Peyer's patch (tissue), 4 donors: ENCODE measurements at places on chromosomes 11 and 22. TPM values are rescaled to one million over a fixed set of nuclear protein-coding genes. Genes with fewer than 3 reads are reported as not detected.

DNA sequence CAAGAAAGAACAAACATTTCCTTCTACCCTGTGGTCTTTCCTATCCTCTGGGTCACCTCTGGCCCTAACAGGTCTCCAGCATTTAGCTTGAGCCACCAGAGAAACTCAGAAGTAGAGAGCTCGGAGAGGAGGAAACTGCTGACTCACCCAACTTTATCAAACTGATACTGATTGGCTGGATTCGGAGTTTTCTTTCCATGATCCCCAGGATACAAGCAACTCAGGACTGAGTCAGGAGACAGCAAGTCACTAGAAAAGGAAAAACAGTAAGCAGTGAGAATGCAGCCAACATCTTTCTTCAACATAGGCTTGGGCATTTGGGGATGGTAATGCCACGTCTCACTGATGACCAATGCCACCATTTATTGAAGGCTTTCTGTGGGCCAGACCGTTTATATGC, 32.7 kb downstream of the THOC5 start:
- no peak for DNase-seq

The MIF gene
- total RNA-seq: 145 TPM

The CRYBB3 gene
- total RNA-seq: not detected

- DNase-seq: no peak
Observed at GRCh38 chr11:24082860-24083259, 414.0 kb upstream of the LUZP2 start.

DNA sequence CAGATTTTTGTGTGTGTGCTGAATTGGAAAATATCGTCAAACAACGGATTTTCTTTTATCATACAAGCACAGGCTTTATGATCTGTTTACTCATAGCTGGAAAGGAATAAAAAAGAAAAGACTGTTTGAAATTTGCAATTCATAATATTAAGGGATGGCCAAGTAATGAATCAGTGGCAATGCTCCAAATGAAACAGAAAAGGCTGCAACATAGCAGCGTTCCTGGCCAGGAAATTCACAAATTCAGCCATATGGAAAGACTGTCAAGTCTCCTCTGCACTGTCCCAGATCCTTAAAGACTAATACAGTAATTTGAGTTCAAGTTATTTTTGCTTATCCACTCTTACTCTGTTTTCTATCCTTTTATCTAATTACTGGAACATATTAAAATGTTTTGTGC, 98.2 kb downstream of the MSANTD4 start:
- DNase-seq: no peak

DNA sequence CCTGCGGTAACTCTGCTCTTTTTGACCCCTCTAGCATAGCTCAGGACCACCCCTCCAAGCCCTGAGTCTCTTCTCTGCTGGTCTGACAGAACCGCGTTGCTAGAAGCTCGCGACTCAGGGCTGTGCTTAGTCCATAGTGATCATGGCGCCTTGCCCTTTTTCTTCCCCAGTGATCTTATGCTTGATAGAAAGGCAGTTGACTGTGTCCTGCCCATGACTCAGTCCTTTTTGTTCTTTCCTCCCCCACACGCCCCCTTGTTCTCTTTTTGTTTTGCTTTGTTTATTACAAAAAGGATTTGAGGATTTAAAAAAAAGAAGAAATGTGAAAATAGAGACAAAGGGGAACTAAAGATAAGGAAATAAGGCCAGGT, 17.5 kb downstream of the IL17RA start:
- no peak for DNase-seq

The OR6A2 gene
- 0.70 TPM for total RNA-seq

DNA sequence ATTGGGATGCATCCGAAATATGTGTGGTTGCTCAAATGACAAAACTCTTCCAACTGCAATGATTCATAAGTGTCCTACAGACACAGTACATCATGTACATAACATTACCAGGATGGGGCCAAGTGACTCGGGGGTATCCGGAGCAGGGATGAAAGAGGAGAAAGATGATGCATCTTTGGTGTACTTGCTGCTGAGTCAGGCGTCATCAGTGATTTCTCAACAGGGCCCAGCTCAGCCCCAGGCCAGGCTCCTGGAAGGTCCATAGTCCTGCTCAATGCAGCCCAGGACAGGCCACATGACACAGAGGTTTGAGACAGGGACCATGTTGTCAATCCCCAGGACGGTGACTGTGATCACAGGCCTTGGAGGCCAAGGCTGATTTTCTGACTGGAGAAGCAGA, 59.3 kb downstream of the GGTLC2 start:
- peak; percentile 54 for DNase-seq

The OR51B2 gene
- total RNA-seq: not detected

The TPH1 gene
- 11.4 TPM for total RNA-seq

The SULT4A1 gene
- 0.47 TPM for total RNA-seq

GRCh38 chr11:12114193-12115033, 4.0 kb downstream of the MICAL2 start:
- DNase-seq: no peak

The HIC2 gene
- 9.4 TPM for total RNA-seq

The OR2AG1 gene
- not detected for total RNA-seq

GRCh38 chr11:131894615-131895544, 524.5 kb downstream of the NTM start:
- no peak for DNase-seq

GRCh38 chr22:47580121-47580520, 817.7 kb downstream of the TBC1D22A start:
- no peak for DNase-seq

The NXPE2 gene
- total RNA-seq: 9.1 TPM

DNA sequence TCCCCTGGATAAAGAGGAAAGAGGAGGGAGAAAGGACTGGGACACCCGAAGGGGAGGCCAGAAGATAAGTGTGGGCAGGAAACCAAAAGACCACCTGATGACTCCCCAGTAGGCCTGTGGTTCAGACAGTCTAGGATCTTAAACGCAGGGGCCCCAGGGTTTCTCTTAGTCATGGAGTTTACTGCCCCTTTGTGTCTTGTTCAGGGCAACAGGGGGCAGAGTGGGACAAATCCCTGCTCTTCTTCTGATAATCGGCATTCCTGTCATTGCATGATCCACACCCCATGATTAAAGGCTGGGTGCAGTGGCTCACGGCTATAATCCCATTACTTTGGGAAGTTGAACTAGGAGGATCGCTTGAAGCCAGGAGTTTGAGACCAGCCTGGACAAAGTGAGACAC, 4.7 kb upstream of the TMPRSS13 start:
- DNase-seq: peak; percentile 9

DNA sequence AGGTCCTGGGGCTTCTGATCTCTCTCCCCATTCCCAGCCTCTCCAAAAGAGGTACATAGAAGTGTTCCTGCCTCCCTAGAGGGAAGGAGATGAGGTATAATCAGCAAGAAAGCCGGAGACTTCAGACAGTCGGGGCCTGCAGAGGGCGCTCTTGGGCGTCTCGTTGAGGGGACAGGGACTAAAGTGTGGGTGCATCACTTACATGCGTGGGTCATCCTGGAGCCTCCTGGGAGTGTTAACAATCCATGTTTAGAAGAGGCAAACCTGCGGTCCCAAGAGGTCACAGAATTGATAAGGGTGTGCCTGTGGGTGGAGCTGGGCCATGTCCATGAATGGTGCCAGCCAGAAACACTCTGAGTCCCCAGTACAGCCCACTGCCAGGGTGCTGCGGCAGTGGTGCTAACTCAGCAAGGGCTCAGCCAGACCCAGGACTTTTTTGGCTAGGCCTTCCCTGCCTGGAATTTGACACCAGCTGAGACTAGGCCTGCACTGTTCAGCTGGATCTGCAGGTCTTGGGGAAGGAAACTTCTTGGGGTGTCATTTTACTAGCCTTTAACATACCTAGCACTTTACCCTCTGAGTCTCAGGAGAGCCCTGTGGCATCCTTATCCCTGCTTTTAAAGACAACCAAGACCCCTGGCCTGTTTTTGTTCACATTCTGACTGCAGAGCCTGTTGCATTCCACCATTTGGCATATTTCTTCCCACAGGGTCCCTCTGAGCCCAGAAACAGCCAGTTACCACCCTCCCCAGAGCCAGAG, 5.5 kb downstream of the YDJC start:
- DNase-seq: no peak

- DNase-seq: peak; percentile 27
Observed at GRCh38 chr22:31585161-31585859, 76.7 kb downstream of the PISD start.

DNA sequence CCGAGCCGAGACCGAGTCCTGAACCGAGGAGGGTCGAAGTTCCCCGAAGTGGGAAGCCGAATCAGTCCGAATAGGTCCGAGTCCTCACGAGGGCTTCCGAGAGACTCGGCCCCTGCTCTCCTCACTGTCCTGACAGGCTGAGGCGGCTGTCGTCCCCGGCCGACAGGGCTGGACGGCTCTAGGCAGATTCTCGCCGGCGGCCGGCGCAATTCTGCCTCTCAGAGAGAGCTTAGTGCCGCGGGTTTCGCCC, 191 bp upstream of the DEAF1 start:
- no peak for DNase-seq

DNA sequence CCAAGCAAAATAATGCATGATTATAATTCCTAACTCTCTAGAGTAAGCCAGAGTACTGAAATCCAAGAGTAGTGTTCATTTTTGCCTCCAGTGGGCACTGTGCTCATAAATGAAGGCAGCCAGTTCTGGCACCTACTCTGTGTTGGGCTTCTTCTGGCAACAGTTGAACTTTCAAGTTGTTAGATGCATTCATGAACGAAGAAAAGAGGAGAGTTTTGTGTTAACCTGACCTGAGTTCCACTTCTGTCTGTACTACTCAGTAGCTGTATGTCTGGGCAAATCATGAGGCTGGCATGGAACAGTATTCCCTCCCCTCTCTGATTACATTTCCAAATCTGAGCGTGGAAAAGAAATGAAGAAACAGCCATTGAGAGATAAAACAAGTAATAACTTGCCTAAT, 20.3 kb upstream of the TENM4 start:
- no peak for DNase-seq

The PRPF19 gene
- 36.1 TPM for total RNA-seq

- no peak for DNase-seq
Observed at GRCh38 chr11:112051768-112052167, 22.0 kb downstream of the PIH1D2 start.

The ARHGAP20 gene
- total RNA-seq: 2.3 TPM

- peak; percentile 64 for DNase-seq
Observed at GRCh38 chr11:134466156-134466555, 54.1 kb upstream of the B3GAT1 start.

GRCh38 chr11:126123686-126124085, 61.0 kb upstream of the CDON start:
- DNase-seq: no peak

DNA sequence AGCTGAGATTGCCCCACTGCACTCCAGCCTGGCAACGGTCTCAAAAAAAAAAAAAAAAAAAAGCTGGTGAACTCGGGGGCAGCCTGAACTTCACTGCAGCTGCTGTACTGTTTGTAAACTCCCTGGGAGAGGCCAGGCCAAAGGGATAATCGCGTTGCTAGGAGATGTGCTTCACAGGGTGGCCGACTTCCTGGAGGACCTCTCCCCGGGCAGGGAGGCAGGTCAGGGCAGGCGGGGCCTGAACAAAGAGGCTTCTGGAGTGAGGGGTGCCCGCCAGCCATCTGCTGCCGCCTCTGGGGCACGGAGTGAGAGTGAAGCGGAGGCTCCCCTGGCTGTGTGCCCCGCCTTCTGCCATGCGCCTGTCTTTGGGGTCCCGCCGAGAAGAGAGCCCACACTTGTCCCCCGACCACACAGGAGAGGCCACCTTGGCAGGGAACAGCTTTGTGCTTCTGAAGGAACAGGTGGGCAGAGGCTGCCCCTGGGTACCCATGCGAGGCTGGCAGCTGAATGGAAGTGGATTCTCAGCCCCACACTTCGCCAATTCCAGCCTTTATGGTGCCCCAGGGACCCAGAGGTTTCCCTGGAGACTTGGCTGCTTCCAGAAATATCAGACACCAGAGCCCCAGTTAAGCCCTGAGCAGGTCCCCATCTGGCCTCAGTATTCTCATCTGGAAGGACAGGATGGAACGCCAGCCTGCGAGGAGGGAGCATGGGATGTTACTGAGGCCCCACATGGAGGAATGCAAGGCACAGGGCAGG, 29.6 kb downstream of the TMEM184B start:
- no peak for DNase-seq

GRCh38 chr11:32005786-32006416, 85.0 kb upstream of the RCN1 start:
- DNase-seq: no peak

The OR8H1 gene
- not detected for total RNA-seq

GRCh38 chr22:48331266-48331665, 1496.4 kb downstream of the BRD1 start:
- peak; percentile 42 for DNase-seq

DNA sequence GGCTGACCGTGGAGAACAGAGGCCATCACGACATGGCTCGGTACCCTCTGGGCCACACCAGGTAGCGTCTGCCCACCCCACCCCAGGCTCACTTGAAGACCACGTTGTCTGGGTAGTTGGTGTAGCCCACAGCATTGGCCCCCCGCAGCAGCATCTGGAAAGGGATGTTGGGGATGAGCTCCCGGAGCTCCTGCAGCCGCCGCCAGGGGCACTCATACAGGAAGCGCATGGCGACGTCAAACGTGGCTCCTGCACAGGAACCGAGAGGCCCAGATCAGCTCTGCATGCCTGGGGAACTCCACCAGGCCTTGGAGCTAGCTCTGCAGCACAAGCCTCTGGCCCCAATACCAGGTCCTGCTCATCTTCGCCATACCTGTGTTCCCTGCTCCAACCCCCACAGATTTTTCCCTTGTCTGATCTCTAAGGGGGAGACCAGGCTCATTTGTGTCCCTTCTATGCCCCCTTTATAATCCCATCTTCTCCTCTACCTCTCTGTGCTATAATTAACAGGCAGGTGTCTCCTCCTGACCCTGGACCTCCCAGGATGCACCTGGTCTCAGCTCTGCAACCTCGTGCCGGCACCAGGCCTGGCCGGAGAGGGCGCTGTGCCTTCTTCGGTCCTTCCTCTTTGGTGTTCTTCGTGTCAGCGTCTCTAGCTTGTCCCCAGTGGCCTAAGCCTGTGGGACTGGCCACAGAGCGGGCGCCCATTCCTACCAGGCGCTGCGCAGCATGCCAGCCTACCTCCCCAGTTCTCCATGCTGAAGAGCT, 5.0 kb upstream of the LRFN4 start:
- DNase-seq: no peak

- DNase-seq: no peak
Observed at GRCh38 chr11:43130616-43131015, 181.2 kb upstream of the API5 start.
